Fibroblast of skin of right quadriceps (primary cell): ENCODE measurements at places on chromosomes 2 and 18.

DNA sequence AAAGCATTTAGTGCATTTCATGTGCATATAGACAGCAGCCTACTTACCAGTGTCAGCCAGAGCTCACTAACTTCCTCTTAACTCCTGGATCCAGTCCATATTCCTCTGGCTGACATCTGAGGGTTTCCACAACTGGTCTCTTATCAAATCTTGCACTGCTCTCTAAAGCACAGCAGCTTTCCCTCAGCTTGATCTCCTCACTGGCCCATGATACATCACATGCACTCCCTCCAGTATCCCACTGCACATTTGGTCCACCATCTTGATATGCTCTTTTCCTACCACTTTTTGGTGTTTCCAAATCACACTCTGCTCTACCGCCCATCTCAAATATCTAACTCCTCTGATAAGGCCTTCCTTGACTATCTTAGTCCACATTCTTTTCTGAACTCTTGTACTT, 105.0 kb upstream of the ZFP36L2 start:
- no peak for DNase-seq

GRCh38 chr2:233125455-233126065, 65.4 kb downstream of the INPP5D start:
- no peak for DNase-seq

DNA sequence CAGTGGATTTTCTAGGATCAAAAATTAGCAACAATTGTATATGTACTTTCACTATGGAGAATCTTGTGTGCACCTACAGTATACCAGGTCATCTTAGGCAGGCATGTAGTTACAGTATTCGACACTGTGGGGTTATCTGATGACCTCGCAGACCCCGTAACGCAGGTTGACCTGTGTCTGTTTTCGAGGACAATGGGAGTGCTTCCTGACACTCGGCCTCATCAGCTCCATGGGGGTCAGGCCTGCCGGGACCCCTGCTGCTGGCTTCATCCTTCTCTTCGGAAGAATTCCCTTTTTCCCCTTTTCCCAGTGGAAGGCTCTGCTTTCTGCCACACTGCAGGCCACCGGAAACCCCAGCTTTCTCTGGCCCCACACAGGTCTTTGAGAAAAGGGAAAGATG, 102.8 kb upstream of the TMEM18 start:
- no peak for DNase-seq

GRCh38 chr2:84495539-84496146, 20.7 kb upstream of the DNAH6 start:
- peak; percentile 72 for DNase-seq

- DNase-seq, result no peak
Measured at GRCh38 chr2:16038621-16039020, 98.3 kb downstream of the MYCN start.

GRCh38 chr2:148896136-148896535, 21.1 kb downstream of the KIF5C start:
- no peak for DNase-seq

GRCh38 chr2:37612382-37612781, 59.1 kb downstream of the CDC42EP3 start:
- peak; percentile 56 for DNase-seq

DNA sequence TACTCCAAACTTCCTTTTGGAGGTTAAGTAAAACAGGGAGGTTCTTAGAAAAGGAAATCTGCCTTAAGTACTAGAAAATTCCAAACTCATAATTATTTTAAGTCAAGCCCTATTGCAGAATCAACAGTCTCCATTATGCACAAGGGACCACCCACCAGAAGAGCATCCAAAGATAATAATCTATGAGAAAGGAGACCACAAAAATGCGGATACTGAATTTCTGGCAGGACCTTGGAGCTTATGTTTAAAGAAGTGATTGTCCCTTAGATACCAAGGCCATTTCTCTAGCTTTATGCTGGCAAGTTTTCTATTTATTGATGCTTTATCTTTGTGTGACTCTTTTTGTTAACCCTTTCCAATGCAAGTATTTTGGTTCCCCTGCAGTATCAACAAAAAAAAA, 404.0 kb upstream of the MMADHC start:
- peak; percentile 73 for DNase-seq
